COLO829 (cell line): ENCODE measurements at places on chromosomes 5 and 9.

DNA sequence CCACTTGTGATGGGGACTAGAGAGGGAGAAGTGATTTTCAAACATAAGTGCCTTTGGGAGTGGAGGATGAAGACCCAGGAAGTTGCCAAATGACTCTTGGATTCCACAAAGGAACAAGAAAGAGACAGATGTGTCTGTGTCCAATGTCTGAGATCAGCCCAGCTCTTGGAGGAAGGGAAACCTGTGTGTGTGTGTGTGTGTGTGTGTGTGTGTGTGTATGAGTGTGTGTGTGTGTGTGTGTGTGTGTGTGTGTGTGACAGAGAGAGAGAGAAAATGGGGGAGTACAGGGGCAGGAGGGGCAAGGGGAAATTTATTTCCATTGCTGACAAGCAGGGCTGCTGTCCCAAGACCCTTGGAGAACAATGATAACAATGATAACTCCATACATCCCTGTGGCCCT, 72.0 kb downstream of the PSD2 start:
- DNase-seq = no peak

DNA sequence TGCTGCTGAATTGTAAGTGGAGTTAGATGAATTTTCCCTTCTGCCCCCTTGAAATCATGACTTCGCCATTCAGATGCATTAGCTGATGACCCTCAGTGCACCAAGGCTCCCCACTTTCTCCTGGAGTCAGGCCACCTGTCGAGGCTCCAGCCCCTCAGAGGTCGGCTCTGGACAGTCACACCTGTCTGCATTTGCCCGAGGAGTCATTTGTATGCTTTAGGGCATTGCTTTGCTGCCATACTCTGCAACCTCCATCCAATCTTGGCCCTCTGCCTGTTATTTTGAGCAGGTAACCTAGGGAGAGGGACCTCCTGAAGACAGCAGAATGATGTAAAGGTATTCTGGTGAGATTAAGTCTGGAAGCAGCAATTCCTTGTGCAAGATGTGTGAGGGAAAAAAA, 144.8 kb downstream of the MACROH2A1 start:
- no peak for DNase-seq

- no peak for DNase-seq
Observed at GRCh38 chr5:10665799-10666198, 95.2 kb downstream of the DAP start.

DNA sequence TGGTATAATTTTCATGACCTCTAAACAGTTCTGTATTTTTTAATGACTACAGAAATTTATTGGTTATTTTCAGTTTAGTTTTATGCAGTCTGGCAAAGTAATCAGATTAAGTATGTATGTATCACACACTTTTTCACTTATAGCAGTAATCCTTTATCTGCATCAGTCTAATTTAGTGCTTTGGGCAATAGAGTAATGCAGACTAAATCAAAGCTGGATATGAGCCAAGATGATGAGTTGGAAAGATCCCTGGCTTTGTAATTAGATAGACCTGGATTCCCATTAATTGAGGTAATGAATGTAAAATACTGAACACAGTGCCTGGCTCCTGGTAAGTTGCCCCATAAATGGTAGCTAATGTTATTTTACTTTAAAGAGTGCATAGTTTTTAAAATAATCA, 215.4 kb upstream of the TLX3 start:
- no peak for DNase-seq

DNA sequence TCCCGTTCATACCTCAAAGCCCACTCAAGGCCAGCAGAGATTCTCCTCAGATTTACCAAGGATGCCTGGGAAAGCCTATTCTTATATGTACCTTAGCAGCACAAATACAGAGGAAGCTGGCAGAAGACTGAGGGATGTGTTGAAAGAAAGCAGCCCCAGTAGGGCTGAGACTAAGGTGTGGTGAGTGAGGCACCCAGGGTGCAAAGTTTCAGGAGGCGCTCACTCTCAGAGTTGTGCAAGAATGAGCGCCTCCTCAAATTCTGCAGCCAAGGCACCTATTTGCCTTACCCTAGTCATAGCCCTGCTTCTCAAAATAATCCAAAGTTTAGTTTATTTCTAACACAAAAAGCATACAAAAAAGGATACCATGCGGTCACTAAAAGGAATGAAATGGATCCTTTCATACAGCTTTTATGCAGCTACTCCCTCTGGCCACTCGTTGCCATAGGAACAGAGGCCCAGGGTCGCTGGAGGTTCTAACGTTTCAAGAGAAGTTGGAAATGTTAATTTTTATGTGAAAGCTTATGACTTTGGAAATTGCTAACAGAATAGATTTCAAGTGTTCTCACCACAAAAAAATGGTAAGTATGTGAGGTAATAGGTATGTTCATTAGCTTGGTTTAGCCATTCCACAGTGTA, 79.7 kb upstream of the SMIM23 start:
- peak; percentile 7 for DNase-seq

DNA sequence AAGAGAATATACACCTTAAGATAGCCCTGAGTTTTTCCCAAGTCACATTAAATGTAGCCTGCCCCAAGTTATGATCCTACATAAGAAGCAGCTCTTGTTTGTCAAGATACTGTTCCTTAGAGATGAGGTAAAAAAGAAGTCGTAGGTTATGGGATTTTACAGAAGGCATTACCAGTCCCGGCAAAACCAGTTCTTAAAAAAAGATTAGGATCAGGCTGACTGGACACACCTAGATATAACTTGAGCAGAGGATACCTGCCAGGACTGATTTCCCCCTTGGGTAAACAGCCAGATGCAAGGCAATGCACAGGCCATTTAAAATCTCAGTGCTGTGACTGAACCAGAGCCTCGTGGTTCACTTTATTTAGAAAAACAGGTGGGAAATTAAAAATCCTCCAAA, 14.1 kb upstream of the SEMA5A start:
- no peak for DNase-seq

GRCh38 chr9:89513837-89514236, 15.9 kb upstream of the SEMA4D start:
- no peak for DNase-seq

DNA sequence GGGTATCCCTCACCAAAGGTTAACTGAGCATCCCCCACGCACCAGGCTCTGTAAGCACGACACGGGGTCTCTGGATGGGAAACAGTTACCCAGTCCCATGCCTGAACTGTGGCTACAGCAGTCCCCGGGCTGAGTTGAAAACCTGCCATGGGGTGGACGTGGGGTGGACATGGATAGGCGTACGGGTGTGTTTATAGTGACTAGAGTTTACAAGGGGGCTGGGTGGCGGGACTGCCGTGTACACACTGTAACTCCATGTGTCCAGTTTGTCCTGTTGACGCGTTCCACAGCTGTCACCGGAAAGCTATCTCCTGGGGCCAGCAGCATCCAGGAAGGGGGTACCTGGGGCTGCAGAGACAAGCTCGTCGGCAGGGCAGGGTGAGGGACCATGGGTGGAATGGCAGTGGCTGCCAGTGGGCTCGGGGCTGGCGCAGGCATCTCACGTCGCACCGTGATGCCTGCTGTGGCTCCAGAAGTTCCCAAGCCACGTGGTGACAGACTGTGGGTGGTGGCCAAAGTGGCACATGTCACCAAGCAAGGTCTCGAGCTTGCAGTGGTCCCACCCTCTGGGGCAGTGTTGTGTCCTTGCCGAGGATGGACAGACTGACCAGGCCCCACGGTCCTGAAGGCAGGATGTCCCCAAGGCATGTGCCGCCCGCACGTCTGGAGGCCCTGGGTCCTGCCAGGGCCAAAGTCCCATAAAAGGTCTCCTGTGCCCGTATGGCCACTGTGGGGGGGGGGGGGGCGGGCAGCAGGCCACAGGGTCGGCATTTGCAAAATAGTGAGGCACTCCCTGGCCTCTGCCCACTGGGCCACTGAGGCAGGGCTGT, 29.3 kb upstream of the RNF130 start:
- no peak for DNase-seq

GRCh38 chr5:150077060-150077459, 9.3 kb downstream of the CSF1R start:
- no peak for DNase-seq

DNA sequence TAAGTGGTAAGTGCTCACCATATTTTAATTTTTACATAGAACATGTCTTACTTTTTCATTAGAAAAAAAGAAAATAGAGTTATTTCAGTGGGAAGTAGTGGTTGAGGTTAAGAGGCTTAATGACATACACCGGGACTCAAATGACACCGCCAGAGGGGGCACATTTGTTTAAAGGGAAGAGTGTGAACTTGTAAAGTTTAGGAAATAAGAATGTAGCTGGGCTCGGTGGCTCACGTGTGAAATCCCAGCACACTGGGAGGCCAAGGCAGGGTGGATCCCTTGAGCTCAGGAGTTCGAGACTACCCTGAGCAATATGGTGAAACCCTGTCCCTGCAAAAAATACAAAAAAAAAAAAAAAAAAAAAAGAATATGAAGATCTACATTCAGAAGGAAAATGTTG, 43.4 kb upstream of the TNFAIP8 start:
- no peak for DNase-seq

GRCh38 chr9:105318729-105319191, 74.3 kb downstream of the SLC44A1 start:
- DNase-seq = no peak

DNA sequence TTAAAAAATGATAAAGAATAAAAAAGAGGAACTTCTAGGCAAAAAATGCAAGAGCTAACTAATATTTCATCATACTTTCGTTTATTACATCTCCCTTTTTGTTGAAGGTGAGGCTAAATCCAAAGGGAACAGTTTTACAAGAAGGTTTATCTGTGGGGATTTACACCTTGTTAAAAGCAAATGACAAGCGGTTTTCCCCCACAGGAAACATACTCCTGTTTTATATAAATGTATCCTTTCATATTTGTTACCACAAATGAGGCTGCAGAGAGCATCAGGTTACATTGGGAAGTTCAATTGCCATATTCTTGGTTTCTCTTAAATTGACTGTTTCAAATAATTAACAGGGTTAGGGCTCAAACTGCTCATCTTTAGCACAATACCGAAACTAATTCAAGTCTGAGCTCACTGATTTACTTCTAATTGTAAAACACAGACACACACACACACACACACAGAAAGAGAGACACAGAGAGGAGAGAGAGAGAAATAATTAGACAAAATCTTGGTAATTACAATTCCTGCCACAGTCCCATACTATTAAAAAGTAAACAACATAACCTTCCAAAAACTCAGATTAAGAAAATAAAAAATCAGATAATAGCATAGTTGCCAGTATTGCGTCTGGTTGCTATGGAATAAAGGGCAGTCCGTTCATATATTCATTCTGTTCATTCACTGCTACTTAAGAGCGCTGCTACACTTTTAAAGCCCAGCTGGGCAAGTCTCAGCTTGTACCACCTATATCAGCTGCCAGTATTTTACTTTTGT, 17.1 kb downstream of the RFX3 start:
- DNase-seq = peak; percentile 28

- DNase-seq = no peak
Observed at GRCh38 chr9:127835991-127836516, 18.4 kb downstream of the ENG start.

- DNase-seq = no peak
Observed at GRCh38 chr9:134922932-134923240, 5.2 kb upstream of the FCN1 start.

DNA sequence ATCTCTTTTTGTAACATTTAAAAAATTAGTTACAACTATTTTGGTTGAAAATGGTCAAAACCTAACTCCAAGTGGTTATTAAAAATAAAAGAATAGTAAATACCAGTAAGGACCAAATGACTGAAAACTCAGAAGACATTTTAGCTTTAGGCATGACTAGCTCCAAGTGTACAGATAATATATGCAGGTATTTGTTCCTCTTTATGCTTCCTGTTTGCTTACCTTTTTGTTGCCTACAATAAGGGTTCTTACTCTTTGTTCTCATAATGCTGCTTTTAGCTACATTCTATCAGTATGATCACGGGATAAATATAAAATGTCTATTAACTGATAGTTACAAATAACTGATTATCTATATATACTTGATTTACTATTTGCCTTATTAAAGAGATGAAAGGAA, 259.6 kb downstream of the CDH12 start:
- no peak for DNase-seq
